Activated T-helper 1 cell treated with anti-CD3 and anti-CD28 coated beads, Interleukin-2, amount 50 U/mL, for 16 hours (primary cell): ENCODE measurements at places on chromosomes 3 and 15.

DNA sequence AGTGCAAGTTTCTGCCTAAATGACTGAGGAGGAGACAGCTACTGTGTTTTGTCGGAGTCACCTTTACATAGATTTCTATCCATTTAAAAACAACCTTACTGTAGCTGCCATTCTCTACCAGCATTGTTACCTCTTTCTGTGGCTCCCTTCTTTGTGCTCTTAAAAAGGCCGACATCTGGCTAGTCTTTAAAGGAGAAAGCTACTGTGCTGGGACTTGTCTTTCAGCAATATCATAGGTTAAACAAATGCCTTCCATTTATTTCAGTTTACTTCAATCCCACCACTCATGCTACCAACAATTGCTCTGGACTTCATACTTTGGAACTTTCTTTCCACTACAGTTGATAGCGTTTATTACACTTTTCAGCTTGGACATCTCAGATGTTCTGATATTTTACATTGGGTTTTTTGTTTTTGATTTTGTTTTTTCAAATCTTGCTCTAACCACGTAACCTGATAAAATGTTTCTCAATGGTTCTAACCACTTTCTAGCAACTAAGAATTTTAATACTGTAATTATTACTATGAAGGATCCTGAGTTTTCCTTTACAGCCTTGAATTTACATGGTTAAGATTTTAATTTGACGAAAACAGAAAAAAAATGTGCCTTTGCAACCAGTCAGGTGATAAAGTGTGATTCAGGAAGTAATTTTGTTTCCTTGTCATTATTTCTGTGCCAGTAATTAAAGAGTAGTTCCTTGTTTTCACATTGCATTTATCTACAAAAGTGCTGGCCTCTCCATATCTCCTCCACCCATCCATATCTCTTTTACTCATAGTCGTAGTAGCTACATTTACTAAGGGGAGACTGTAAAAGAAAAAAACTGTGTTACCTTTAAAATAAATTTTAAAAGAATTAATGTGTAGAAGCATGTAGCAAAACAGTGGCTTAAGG lies 1.3 kb upstream of the CBLB start:
- no peak for DNase-seq

DNA sequence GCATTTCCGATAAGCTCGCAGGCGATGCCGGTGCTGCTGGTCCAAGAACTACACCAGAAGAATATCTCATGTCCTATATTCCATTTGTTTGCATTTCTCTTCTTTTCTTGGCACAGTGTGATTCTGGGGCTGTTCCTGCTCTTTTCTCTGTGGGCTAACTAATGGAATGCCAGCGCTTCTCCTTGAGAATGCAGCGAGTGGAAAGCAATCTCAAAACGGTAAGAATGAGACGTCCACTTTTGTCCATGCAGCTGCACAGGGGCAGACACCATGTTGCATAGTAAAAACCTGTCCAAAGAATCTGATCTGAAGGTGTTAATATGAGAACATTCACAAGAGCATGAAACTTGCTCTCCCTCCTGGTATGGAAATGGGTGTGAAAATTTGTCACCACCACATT lies 6.6 kb upstream of the CHRNA3 start:
- no peak for DNase-seq

DNA sequence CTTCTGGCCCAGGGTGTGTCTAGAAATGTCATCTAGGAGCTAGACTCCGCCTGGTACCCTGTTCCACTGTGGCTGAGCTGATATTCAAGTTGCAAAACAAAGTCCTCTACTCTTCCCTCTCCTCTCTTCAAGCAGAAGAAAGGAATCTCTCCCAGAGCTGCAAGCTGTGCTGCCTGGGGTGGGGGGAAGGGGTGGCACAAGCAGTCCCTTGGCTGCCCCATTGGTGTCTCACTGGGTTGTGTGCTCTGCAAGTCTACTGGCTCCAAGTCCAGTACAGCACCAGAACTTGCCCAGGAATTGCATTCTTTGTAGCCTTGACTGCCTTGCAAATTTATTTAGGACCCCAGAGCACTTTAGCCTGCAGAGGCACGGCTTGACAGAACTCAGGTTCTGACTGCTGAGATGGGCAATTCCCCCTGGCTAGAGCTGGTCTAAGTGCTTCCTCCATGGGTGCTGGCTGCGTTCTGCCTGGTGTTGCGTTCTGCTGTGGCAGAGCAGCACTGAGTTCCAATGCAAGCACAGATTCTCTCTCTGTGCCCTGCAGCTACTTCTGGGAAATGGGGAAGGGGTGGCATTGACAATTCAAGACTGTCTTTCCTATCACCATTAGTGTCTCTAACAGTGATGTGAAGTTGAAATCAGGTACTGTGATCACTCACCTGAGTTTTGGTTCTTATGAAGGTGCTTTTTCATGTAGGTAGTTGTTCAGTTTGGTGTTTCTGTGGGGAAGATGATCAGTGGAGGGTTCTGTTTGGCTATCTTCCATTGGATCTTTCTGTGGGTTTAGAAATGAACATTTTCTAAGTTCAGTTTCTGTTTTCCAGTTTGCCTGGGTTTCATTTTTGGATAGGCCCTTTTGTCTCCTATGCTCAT lies 39.5 kb downstream of the OXSR1 start:
- no peak for DNase-seq

DNA sequence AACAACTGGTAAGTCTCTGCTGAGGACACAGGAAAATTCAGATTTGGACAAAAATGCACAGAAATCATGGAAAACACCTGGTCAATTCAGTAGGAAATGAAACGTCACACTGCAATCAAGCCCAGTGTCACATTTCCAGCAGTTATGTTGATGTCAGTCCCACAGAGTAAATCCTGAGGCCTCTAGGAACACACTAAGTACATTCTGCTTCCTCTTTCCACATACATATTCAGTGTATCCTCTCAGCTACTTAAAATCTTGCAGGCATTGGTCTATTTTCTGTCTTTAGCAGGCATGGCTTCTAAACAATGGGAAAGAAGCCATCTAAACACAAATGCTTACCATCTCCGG lies 207.8 kb downstream of the PLCL2 start:
- no peak for DNase-seq

- DNase-seq: no peak
Measured at GRCh38 chr15:94256511-94256910, 25.1 kb downstream of the MCTP2 start.

DNA sequence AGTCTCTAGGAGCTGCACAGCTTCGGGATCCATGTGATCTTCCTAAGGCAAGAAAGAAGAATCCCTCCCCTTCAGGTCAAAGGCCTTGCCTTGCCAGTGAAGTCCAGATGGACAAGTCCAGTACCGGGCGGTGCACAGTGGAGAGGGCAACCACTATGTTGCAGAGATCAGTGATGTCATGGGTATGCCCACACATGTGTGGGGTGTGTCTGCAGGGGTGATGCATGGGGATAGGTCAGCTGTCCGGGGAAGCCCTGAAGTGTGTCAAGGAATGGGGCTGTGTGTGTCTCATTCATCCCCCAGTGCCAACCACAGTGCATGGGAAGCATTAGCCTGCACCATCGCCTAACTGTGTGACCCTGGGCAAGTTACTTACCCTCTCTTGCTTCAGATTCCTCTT lies 66.5 kb downstream of the TLE3 start:
- no peak for DNase-seq

DNA sequence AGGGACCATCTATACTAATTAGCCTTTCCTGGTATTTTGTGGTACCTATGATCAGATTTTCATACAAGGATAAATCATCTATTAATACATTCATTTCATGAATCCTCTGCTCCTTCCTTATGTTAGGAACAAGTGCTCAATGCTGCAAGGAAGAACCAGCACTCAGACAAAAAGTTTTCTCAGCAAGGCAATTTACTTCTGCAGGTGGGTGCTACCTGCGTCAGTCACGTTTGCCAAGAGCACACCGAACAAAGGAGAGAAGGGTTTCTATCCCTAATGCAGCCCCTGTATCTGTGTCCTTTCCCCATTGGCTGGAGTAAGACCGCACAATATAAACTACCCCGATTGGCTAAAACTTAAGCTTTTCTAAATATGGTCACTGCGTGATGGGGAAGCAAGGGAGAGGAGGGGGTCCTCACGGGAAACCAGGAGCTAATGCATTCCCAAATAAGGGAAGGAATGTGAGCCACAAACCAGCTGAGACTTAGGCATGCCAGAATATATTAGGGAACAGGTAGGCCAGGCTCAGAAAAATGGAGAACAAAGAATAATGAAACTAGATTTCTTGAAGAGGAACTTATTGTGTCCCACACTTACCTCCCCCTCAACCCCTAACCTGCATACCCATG lies 76.5 kb downstream of the AQR start:
- DNase-seq: no peak

- no peak for DNase-seq
Measured at GRCh38 chr3:125054449-125055329, 1.1 kb downstream of the HEG1 start.

DNA sequence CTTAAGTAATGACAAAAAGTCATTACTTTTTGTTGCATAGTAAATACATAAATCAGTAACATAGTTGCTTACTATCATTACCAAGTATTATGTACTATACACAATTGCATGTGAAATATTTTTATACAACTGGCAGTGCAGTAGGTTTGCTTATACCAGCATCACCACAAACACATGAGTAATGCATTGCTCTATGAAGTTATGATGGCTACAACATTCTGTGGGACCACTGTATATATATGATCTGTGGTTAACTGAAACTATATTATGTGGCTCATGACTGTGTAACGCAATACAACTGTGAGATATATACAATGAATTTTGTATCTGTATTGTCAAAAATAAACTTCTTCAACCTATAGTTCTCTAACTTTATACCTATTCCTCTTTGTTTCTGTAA lies 113.7 kb upstream of the RBMS3 start:
- DNase-seq: no peak

DNA sequence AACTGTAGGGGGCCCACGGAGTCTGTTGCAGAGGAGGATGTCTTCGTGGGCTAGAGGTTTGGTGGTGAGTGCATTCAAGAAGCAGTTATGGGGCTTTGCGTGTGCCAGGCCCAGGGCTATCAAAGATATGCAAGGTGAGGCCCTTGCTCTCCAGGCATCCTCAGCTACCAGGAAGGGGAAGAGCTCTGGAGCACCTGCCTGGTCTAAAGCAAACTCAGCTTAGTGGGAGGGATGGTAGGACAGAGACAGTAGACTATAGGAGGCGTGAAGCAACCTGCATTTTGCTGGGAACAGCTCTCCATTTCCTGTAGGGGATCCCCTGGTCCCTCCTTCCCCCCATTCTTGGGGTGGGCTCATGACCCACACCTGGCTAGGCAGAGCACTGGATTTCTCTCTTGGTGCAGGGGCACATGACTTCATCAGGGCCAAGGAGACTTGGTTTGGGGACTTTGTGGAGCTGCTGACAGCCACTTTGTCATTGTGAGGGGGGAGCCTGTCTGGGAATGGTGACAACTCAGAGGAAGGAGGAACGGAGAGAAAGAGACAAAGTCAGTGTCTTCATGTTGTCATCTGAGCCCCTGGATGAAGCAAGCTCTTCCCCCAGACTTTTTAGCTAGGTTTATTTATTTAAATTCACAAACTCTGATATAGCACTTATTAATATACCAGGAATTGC lies 8.6 kb upstream of the EEFSEC start:
- DNase-seq: no peak

DNA sequence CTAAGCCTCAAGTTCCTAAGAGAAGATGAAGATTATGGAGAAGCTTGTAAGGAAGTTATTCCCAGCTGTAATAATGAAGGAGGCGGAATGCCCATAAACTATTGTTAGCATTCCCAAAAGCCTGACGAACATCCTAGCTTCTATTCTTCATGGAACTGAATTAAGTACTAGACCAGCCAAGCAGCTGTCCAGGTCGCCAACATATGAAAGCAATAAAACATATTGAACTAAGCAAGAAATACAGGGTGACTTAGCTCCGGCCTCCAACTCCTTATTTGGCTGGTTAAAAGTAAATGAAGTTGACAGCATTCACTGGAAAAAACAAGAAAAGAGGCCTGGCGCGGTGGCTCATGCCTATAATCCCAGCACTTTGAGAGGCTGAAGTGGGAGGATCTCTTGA lies 174.0 kb upstream of the TPM1 start:
- no peak for DNase-seq

DNA sequence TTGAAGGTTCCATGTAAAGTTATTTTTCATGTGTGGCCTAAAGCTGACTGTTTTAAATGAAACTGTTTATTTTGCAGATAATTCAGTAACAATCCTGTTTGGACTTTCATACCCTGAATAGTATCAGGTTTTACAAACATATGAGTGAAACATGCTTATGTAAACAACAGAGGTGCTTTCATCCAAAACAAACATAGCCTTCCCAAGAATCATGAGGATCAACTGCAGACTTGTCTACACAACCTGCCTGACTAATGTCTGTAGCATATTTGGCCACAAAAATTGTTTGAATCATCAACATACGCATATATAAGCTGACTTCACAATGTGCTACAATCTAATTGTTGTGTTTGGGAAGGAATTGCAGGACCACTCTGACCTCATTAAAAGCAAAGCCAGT lies 190.4 kb downstream of the DIPK2A start:
- no peak for DNase-seq

DNA sequence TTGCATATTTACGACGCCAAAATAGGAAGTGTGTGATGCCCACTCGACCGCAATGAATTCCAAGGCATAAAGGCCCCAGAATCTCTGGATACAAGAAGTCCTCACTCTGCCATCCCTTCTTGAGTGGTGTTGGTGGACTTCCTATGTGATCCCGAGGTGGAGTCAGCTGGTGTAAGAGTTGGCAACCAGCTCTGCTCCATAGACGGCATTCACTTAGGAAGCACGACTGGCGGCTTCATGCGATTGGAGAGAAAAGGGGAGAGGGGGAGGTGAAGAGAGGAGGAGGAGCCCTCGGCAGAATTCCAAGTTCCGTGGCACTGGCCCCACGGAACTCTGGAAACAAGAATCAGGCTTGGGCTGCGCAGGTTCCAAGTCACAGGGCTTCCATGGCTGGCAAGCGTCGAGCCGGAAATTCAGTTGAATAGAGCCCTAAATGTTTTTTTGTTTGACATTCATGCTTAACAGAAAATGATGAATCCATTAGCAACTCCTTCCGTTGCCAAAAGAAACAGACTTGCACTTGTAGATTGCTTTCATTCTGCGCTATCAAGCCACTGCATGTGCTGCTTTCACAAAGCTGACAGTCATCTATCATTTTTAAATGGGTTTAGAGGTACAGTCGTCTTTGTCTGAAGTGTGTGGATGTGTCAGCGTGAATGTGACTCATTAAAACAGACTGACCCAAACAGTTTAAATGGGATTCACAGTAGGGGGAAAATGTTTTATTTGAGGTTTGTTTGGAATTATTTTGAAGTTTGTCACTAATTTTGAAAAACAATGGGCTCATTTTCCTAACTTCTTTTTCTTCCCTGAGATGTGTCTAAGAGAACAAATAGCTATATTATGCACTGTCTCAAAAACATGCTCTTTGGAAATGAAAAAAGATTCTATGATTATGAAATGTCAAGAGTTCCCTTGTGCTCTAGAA lies 428.3 kb upstream of the ATP11B start:
- no peak for DNase-seq

- no peak for DNase-seq
Measured at GRCh38 chr3:36362216-36362615, 18.1 kb upstream of the STAC start.
